ENCODE measurements at places on chromosomes 2 and 18. TPM values are rescaled to one million over a fixed set of nuclear protein-coding genes. Genes with fewer than 3 reads are reported as not detected.

DNA sequence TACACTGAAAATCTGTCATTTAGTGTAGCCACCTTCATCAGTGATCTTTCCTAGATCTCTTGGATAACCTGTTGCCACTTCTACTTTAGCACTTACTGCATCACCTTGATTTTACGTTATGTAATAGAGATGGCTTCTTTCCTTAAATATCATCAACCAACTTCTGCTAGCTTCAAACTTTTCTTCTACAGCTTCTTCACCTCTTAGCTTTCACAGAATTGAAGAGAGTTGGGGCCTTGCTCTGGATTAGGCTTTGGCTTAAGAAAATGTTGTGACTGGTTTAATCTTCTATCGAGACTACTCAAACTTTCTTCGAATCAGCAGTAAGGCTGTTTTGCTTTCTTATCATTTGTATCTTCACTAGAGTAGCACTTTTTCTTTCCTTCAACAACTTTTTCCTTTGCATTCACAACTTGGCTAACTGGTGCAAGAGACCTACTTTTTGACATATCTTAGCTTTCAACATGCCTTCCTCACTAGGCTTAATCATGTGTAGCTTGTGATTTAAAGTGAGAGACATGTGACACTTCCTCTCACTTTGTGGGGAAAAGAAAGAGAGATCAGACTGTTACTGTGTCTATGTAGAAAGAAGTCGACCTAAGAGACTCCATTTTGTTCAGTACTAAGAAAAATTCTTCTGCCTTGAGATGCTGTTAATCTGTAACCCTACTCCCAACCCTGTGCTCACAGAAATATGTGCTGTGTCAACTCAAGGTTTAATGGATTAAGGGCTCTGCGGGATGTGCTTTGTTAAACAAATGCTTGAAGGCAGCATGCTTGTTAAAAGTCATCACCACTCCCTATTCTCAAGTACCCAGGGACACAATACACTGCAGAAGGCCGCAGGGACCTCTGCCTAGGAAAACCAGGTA is 99.6 kb downstream of the ATL2 start:
- no peaks in the 10 kb centered on the region for H3K4me1 ChIP-seq
- H3K27me3 ChIP-seq, result peaks cover 7% of the 10 kb centered on the region
- no peaks in the 10 kb centered on the region for H3K36me3 ChIP-seq
- DNase-seq, result no peak

DNA sequence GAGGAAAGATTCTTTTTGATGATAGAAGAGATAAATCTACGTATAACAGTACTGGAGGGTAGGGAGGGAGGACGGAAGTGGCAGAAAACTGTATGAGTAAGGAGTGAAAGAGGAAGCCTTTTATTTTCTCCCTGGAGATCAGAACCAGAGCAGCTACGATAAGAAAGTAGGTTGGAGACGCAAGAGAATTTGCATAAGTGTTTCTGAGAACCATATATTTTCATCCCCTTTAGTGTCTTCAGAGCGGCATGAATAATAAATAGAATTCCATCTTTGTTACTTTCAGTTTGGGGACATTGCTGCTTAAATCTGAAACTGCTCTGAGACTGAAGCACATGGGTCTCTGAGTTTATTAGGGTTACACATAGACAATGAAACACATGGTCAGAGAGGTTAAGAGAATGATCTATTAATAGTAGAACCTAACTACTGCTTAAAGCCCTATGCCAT is 230.2 kb upstream of the TNP1 start:
- no peak for DNase-seq
- H3K36me3 ChIP-seq, result no peaks in the 10 kb centered on the region
- H3K27ac ChIP-seq, result peak overlapping the region; percentile 27
- peaks cover 10% of the 10 kb centered on the region for H3K27me3 ChIP-seq
- peaks cover 20% of the 10 kb centered on the region for H3K4me1 ChIP-seq
- H3K4me3 ChIP-seq, result peak overlapping the region; percentile 31

GRCh38 chr18:5628512-5629255 is 84.9 kb upstream of the EPB41L3 start:
- no peak overlapping the region for H3K4me3 ChIP-seq
- no peak for DNase-seq
- H3K36me3 ChIP-seq, result no peaks in the 10 kb centered on the region
- peaks cover 9% of the 10 kb centered on the region for H3K27me3 ChIP-seq
- peaks cover 2% of the 10 kb centered on the region for H3K4me1 ChIP-seq
- H3K27ac ChIP-seq, result no peak overlapping the region

DNA sequence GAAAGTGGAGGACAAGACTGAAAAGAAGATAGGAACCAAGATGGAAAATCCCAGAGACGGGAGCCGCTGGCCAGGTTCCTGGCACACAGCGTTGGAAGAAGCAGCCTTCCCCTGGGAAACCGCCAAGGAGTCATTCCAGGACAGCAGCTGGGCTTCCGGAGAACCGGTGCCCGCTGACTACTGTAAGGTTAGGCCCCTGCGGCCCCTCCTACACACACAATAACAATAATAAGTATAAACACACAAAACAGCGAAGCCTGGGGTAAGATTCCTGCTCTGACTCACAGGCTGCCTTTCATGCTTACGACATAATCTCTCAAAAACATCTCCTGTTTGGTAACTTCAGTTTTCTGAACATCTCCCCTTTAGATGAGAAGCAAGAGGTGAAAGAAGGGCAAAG is 28.1 kb upstream of the MYCN start:
- no peaks in the 10 kb centered on the region for H3K27me3 ChIP-seq
- no peak overlapping the region for H3K27ac ChIP-seq
- no peak overlapping the region for H3K4me3 ChIP-seq
- H3K36me3 ChIP-seq, result no peaks in the 10 kb centered on the region

DNA sequence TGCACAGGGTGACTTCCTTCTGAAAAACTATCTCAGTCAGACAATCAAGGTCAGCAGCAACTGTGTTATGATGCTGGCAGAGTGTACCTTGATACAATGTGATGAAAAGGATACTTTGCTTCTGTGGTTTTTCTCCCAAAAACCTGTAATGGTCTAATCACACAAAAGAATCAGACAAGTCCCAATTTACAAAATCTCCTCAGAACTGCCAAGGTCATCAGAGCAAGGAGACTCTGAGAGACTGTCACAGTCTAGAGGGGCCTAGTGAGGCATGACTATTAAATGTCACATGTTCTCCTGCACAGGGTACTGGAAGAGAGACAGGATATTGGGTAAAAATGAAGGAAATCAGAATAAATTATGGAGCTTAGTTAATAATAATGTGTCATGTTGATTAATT is 185.4 kb downstream of the ST6GAL2 start:
- no peak overlapping the region for H3K4me3 ChIP-seq
- H3K27ac ChIP-seq, result no peak overlapping the region
- H3K27me3 ChIP-seq, result peaks cover 2% of the 10 kb centered on the region
- no peaks in the 10 kb centered on the region for H3K4me1 ChIP-seq

GRCh38 chr2:233203060-233203459 is 48.4 kb upstream of the ATG16L1 start:
- H3K4me1 ChIP-seq, result peaks cover 21% of the 10 kb centered on the region
- H3K4me3 ChIP-seq, result peak overlapping the region; percentile 6
- no peak for DNase-seq

DNA sequence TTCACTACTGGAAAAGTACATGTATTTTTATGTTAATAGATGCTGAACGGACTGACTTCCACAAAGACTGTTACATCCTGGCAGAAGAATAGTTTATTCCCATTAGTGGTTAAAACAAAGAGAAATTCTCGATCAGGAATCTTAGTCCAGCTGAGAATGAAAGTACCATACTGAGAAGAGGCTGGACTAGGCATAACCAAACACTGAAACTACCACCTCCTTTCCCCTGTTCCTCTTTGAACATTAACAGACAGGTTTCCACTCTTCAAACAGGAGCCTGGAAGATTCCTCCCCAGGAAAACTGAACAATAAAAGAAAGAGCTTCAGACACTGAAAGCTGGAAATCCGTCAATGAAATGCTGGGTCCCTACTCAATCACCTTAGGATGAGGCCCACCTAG is 25.8 kb downstream of the LDAH start:
- peaks cover 44% of the 10 kb centered on the region for H3K36me3 ChIP-seq
- no peak overlapping the region for H3K4me3 ChIP-seq
- no peaks in the 10 kb centered on the region for H3K27me3 ChIP-seq
- peaks cover 34% of the 10 kb centered on the region for H3K4me1 ChIP-seq

- H3K4me3 ChIP-seq, result no peak overlapping the region
- H3K36me3 ChIP-seq, result peaks cover 6% of the 10 kb centered on the region
- no peak for DNase-seq
- H3K4me1 ChIP-seq, result no peaks in the 10 kb centered on the region
- H3K27me3 ChIP-seq, result no peaks in the 10 kb centered on the region
Observed at GRCh38 chr2:147255812-147256211, 589.0 kb upstream of the ACVR2A start.

GRCh38 chr2:146489386-146489785 is 1355.4 kb upstream of the ACVR2A start:
- no peaks in the 10 kb centered on the region for H3K36me3 ChIP-seq
- no peak overlapping the region for H3K27ac ChIP-seq
- no peak overlapping the region for H3K4me3 ChIP-seq
- DNase-seq, result no peak
- H3K27me3 ChIP-seq, result no peaks in the 10 kb centered on the region

- no peaks in the 10 kb centered on the region for H3K27me3 ChIP-seq
- no peak for DNase-seq
- H3K4me1 ChIP-seq, result no peaks in the 10 kb centered on the region
- H3K27ac ChIP-seq, result no peak overlapping the region
- no peak overlapping the region for H3K4me3 ChIP-seq
Observed at GRCh38 chr2:141923657-141924056, 207.2 kb downstream of the LRP1B start.

GRCh38 chr18:8212896-8213780 is 396.1 kb upstream of the RAB12 start:
- DNase-seq, result no peak
- H3K27me3 ChIP-seq, result peaks cover 6% of the 10 kb centered on the region
- H3K27ac ChIP-seq, result no peak overlapping the region
- H3K36me3 ChIP-seq, result peaks cover 4% of the 10 kb centered on the region

- H3K27ac ChIP-seq, result no peak overlapping the region
- no peaks in the 10 kb centered on the region for H3K4me1 ChIP-seq
- no peaks in the 10 kb centered on the region for H3K36me3 ChIP-seq
- peaks cover 5% of the 10 kb centered on the region for H3K27me3 ChIP-seq
Observed at GRCh38 chr2:68968221-68968620, 6.2 kb upstream of the GKN1 start.

GRCh38 chr2:113734185-113734584 is 22.3 kb downstream of the SLC35F5 start:
- H3K36me3 ChIP-seq, result peaks cover 2% of the 10 kb centered on the region
- H3K4me1 ChIP-seq, result no peaks in the 10 kb centered on the region
- DNase-seq, result no peak
- H3K4me3 ChIP-seq, result no peak overlapping the region
- no peaks in the 10 kb centered on the region for H3K27me3 ChIP-seq

PDE1A gene
- polyA plus RNA-seq, result not detected

IL36G gene
- polyA plus RNA-seq, result not detected

RDH14 gene
- polyA plus RNA-seq, result 36.7 TPM

CACNB4 gene
- polyA plus RNA-seq, result not detected

OSR1 gene
- not detected for polyA plus RNA-seq

ATF2 gene
- polyA plus RNA-seq, result 21.2 TPM

NT5C1B gene
- 0.61 TPM for polyA plus RNA-seq

SLC9A4 gene
- not detected for polyA plus RNA-seq

MSGN1 gene
- not detected for polyA plus RNA-seq
